ENCODE measurements at places on chromosomes 1 and 21. TPM values are rescaled to one million over a fixed set of nuclear protein-coding genes. Genes with fewer than 3 reads are reported as not detected.

BARHL2 gene
- total RNA-seq = not detected

ITPKB gene
- total RNA-seq = 235 TPM

XKR8 gene
- 14.1 TPM for total RNA-seq

OR2M3 gene
- not detected for total RNA-seq

SYTL1 gene
- 44.3 TPM for total RNA-seq

TRIM17 gene
- total RNA-seq = 0.42 TPM

CELA3B gene
- not detected for total RNA-seq

BGLAP gene
- 0.31 TPM for total RNA-seq

MMP23B gene
- total RNA-seq = 1.3 TPM

TRABD2B gene
- total RNA-seq = not detected

OR2AK2 gene
- total RNA-seq = 0.10 TPM

CA6 gene
- total RNA-seq = 0.63 TPM

VANGL2 gene
- under 0.01 TPM for total RNA-seq

CYP4A11 gene
- total RNA-seq = not detected

RRP1 gene
- 10.0 TPM for total RNA-seq
